Caco-2 (cell line): ENCODE measurements at places on chromosomes 2 and 18. TPM values are rescaled to one million over a fixed set of nuclear protein-coding genes. Genes with fewer than 3 reads are reported as not detected.

GRCh38 chr2:102313950-102314349 lies 2.6 kb downstream of the IL1RL1 start:
- H3K27me3 ChIP-seq = no peaks in the 10 kb centered on the region
- no peak overlapping the region for H3K27ac ChIP-seq
- H3K4me3 ChIP-seq = no peak overlapping the region
- no peaks in the 10 kb centered on the region for H3K36me3 ChIP-seq
- H3K4me1 ChIP-seq = no peaks in the 10 kb centered on the region

- no peak overlapping the region for H3K4me3 ChIP-seq
- no peaks in the 10 kb centered on the region; the same call in 1 of the 2 replicates for H3K27me3 ChIP-seq
- DNase-seq = no peak
- H3K27ac ChIP-seq = no peak overlapping the region
Measured at GRCh38 chr2:214649440-214650205, 159.9 kb downstream of the BARD1 start.

DNA sequence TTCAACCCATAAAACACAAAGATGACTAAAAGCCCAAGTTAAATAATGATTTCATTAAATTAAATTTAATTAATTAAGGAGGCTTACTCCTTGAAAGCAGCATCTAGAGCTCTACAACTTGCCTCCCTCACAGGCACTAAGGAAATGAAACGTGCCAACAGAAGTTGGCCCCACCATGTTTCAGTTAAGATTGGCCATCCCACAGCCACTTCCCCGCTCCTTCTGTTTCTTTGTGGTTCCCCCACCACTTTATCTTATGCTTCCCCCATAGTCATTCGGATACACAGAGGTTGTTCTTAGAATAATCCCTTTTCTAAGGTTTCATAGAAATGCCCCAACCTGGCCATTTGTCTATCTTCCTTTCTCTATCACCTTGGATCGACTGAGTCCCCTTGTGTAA lies 101.6 kb upstream of the RIOK3 start:
- no peaks in the 10 kb centered on the region for H3K36me3 ChIP-seq
- H3K27ac ChIP-seq = no peak overlapping the region
- no peak for DNase-seq
- no peak overlapping the region for H3K4me3 ChIP-seq
- H3K4me1 ChIP-seq = peaks cover 4% of the 10 kb centered on the region
- no peaks in the 10 kb centered on the region for H3K27me3 ChIP-seq

GRCh38 chr18:28802546-28802945 lies 625.6 kb upstream of the CDH2 start:
- no peak overlapping the region for H3K27ac ChIP-seq
- H3K4me3 ChIP-seq = no peak overlapping the region
- no peaks in the 10 kb centered on the region for H3K27me3 ChIP-seq
- H3K4me1 ChIP-seq = no peaks in the 10 kb centered on the region

- H3K27ac ChIP-seq = no peak overlapping the region
- DNase-seq = no peak
- H3K36me3 ChIP-seq = no peaks in the 10 kb centered on the region
- H3K4me1 ChIP-seq = no peaks in the 10 kb centered on the region
Measured at GRCh38 chr2:29110916-29111535, 4.2 kb upstream of the CLIP4 start.

Gene RUFY4
- not detected in 2 replicates for total RNA-seq

Gene AMER3
- total RNA-seq = 0.79 TPM in 2 replicates

DNA sequence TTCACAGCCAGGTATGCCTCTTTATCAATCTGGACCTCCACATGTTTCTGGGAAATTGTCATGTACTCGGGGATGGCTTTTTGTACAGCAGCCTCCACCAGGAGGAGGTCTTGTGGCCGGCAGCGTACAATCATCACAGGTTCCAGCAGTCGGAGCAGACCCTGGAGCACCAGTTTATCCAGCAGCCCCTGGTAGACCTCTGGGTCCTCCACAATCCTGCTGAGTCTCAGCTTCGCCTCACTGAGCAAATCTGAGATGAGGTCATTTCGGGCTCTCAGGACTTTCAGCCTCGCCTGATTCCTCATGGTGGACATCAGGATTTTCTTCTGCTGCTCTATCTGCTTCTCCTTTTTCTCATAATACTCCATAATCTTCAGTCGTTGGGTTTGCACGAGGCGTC lies 32.8 kb downstream of the TMEM247 start:
- DNase-seq = no peak
- no peaks in the 10 kb centered on the region for H3K4me1 ChIP-seq
- no peaks in the 10 kb centered on the region for H3K27me3 ChIP-seq
- no peak overlapping the region for H3K4me3 ChIP-seq
- H3K27ac ChIP-seq = no peak overlapping the region

- no peaks in the 10 kb centered on the region; the same call in 1 of the 2 replicates for H3K36me3 ChIP-seq
- no peaks in the 10 kb centered on the region for H3K4me1 ChIP-seq
- H3K4me3 ChIP-seq = no peak overlapping the region
- DNase-seq = no peak
- no peaks in the 10 kb centered on the region for H3K27me3 ChIP-seq
Measured at GRCh38 chr2:240519396-240520129, 38.2 kb downstream of the ANKMY1 start.

- no peaks in the 10 kb centered on the region for H3K36me3 ChIP-seq
- no peaks in the 10 kb centered on the region for H3K27me3 ChIP-seq
- H3K4me3 ChIP-seq = no peak overlapping the region
- H3K4me1 ChIP-seq = no peaks in the 10 kb centered on the region
Measured at GRCh38 chr2:192498747-192499146, 304.0 kb upstream of the TMEFF2 start.

Gene ICOS
- not detected in 2 replicates for total RNA-seq

Gene MCFD2
- 142 and 156 TPM in 2 replicates for total RNA-seq

GRCh38 chr2:222769446-222769845 lies 91.4 kb upstream of the ACSL3 start:
- no peak overlapping the region for H3K4me3 ChIP-seq
- no peak overlapping the region for H3K27ac ChIP-seq
- no peaks in the 10 kb centered on the region for H3K27me3 ChIP-seq
- no peaks in the 10 kb centered on the region for H3K36me3 ChIP-seq
- H3K4me1 ChIP-seq = peaks cover 10% of the 10 kb centered on the region; the same call in 1 of the 2 replicates
- no peak for DNase-seq
